ENCODE measurements at places on chromosomes 16 and 17.

GRCh38 chr16:11973070-11973469 is 3.5 kb upstream of the SNX29 start:
- DNase-seq, result no peak

GRCh38 chr16:3022684-3023414 is 893 bp downstream of the HCFC1R1 start:
- no peak for DNase-seq

- no peak for DNase-seq
These were observed 2.6 kb downstream of the TSPOAP1 start for GRCh38 chr17:58325976-58326468.

DNA sequence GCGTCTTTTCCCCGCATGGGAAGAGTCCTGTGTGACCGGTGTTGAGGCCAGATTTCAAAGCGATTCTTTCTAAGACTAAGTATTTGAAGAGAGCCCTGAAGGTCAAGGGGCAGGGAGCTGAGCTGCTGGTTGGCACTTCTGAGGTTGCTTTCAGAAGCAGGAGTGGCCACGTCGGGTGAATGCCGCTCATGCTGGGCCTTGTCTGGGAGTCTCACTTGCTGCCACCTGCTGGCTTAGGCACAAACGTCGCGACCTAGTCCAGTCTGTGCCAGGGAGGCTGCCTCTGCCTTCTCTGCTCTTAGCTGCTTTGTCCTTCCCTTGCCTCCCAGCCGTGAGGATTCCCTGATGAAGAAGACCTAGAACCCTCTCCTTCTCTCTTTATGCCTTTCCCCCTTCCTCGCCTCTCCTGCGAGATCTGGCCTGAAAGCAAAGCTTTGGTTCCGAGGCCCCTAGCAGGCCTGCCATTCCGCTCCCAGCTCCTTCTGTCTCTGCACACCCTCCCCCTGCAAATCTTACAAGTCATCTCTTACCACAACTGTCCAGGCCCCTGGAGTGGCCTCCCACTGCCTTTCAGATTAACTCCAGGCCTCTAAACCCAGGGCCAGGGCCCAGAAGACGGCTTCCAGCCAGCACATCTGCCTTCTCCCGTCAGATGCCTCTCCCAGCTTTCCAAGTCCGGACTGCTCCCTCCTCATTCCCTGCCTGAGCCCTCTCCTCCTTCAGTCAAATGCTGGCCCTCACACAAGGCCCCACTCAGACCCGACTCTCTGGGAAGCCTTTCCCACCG is 11.4 kb downstream of the CTNS start:
- DNase-seq, result no peak

DNA sequence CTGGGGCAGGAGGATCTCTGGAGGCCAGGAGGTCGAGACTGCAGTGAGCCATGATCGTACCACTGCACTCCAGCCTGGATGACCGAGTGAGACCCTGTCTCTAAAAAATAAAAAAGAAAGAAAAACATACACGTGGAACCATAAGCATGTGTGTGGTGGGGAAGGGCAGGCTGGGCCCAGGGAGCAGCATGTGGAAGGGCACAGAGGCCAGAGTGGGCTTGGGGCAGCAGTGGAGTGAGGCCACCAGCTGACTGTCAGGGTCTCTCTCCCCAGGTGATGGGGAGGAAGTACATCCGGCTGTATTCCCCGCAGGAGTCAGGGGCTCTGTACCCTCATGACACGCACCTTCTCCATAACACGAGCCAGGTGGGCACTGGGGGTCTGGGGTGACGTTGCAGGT is 16.8 kb downstream of the KDM8 start:
- DNase-seq, result no peak

DNA sequence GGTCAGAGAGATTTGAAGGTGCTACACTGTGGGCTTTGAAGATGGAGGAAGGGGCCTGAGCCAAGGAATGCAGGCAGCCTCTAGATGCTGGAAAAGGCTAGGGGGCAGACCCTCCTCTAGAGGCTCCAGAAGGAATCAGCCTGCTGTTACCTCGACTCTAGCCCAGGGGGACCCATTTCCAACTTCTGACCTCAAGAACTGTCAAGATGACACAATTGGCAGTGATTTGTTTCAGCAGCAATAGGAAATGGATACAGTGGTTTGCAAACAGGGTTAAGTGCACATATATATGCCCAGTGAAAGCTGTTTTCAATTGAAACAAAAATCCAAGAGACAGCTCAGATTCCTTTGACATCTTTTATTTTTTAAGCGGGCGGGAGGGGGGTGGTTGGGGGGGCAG is 3.7 kb upstream of the ZDHHC1 start:
- no peak for DNase-seq

DNA sequence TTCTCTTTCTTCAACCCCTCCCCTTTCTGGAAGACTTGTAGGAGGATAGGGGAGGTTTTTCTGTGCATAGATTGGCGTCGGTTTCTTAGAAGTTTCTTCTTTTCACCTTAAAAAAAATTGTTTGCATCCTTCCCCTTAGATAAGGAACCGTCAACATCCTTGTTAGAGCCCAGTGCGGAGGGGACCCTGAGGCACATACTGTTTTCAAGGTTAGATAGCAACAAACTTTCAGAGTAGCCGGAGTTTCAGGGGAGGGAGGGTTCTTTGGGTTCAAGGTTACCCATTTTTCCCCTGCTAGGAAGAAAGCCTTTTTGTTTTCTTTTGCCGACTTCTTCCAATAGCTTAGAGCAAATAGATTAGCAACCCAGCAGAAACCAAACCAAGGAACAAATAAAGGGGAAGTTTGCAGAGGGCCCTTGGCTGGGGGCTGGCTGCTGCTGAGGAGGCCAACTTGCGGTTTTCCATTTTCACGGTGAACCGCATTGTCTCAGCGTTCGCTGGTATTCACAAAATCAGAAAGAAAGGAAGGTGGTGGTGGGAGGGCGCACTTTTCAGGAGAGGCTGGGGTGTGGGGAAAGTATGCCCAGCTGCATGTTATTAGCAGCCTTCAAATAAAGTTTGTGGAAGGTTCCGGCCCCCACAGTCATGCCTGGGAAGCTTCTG is 28.8 kb downstream of the MSI2 start:
- no peak for DNase-seq

- no peak for DNase-seq
These were observed 91.5 kb upstream of the CRHR1 start for GRCh38 chr17:45692661-45693060.

GRCh38 chr17:7020894-7021664 is 1.8 kb upstream of the BCL6B start:
- peak; percentile 53 for DNase-seq

DNA sequence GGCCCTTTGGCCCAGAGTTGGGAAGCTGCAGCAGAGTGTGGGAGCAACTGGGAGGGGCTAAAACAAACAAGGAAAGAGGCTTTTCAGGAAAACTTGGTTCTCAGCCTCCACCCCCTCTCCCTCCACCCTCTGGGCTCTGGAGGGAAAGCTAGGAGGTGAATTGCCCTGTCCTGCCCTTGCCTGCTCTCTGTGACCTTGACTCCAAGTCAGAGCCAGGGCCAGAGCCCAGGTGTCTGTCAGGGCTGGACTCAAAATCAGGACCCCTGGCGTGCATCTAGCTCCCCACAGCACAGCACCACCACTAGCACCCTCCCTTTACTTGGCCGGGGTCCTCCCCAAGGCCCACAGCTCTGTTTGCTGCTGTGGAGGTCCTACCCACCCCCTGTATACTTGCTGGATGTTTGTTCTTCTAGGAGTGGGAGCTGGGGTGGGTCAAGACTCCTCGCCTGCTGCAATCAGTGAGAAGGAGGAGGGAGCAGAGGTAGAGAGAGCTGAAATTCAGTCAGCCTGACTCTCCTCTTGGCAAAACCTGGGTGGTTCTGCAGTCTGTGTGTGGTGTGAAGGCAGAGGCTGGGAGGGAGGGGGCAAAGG is 2.8 kb upstream of the NR1D1 start:
- no peak for DNase-seq

DNA sequence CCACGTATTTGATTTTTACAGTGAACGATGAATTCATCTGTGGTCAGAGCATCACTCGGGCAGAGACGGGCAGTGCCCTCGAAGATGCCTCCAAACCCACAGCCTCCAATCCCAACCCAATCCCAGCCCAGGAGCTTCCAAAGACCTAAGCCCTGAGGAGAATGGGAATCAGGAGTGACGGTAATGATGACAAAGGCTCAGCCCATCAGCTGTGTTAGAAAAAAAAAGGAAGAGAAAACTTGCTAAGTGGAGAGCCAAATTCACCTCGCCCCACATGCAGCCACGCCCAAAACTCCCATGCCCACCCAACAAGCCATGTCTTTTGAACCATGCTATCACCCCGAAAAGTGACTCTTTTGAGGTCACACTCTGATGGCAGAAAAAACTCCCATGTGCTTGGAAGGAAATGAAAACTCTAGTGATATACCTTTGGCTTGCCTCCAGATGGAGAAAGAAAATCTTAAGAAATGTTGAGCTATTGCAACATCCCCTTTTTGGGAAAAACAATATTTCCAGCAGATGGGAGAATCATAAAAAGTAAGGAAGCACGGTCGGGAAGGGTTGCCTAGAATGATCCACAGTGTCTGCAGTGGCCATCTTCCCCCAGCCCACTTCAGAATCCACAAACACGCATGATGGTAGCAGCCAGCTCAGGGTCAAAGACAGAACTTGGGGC is 37.7 kb downstream of the XYLT1 start:
- DNase-seq, result no peak

DNA sequence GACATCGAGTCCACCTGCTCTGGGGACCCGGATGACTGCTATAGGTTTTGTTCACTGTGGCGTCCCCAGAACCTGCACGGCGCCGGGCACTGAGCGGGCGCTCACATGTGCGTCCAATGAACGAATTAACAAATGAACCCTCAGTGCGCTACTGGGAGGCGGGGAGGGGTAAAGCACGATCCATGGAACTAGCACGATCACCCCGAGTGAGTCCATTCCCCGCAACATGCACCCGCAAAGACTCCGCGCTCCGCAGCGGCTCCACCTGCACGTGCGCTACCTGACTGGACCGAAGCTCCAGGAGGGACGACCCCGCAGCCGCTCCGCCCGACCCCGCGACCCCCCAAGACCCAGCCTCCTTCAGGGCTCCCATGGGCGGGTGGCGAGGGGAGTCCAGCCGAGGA is 491 bp downstream of the TRAP1 start:
- no peak for DNase-seq

- DNase-seq, result no peak
These were observed 25.3 kb downstream of the IKZF3 start for GRCh38 chr17:39838784-39839183.

DNA sequence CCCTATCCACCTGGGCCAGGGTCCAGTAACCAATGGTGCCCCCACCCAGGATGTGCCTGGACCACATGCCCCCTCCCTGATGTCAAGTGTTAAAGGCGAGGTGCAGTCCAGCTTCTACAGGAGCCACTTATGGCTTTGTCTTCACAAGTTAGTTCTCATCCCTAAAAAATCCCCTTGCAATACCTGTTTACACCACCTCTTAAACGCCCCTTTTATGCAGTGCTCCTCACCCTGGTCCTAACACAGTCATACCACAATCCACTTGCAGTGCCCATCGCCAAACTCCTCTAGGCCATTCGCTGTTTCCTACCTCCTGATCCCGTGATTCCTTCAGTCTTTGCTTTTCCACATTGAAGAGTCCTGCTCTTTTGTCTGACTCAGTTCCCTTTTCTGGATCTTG is 7.1 kb downstream of the GLYR1 start:
- DNase-seq, result no peak

- no peak for DNase-seq
These were observed 8.1 kb downstream of the USP36 start for GRCh38 chr17:78832541-78832810.

DNA sequence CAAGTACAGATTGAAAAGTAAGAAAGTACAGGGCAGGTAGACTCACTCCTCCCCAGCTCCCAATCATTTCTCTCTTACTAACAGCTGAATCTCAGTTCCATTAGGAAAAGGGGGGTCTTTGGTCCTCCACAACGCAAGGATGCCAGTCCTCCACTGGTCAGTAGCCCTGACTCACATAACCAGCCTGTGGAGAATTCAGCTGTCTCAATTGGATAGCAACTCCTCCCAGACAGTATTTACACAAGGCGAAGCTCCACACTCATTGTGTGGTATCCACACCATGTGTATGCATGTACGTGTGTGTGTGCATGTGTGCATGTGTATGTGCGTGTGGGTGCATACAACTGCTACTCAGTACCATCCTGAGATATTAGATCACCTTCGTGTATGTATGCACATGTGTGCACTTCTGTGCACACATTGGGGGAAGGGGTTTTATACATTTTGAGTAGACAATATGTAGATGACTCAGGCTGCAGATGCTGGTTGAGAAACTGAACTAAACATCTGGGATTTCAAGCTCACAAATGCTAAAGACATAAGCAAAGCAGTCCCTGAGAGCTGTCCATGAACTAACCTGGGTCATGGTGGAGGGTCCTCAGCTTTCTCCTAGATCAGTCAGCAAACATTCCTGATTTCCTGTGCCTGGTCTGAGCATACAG is 240.1 kb downstream of the SLC39A11 start:
- no peak for DNase-seq

DNA sequence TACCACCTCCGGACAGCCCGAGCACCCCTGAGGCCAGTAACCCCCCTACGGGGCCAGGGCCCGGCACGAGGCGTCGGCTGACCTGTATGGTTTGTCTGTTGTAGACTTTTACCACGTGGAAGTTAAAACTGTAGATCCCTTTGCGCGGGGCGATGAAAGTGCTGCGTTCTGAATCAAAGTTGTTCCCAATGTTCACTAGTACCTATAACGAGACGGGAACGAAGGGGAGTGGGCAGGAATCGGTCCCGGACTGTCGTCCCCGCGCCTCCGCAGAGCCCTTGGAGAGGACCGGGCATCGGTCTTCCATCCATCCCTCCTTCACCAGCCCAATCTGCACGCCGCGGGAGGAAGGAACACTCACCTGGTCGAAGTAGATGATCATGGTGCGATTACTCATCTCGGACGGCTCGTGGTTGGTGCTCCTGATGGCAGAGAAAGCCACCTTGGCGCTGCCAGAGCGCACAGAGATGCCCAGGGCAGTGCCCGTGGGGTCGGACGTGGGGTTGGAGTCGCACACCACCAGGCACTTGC is 732 bp downstream of the CBLN1 start:
- no peak for DNase-seq

DNA sequence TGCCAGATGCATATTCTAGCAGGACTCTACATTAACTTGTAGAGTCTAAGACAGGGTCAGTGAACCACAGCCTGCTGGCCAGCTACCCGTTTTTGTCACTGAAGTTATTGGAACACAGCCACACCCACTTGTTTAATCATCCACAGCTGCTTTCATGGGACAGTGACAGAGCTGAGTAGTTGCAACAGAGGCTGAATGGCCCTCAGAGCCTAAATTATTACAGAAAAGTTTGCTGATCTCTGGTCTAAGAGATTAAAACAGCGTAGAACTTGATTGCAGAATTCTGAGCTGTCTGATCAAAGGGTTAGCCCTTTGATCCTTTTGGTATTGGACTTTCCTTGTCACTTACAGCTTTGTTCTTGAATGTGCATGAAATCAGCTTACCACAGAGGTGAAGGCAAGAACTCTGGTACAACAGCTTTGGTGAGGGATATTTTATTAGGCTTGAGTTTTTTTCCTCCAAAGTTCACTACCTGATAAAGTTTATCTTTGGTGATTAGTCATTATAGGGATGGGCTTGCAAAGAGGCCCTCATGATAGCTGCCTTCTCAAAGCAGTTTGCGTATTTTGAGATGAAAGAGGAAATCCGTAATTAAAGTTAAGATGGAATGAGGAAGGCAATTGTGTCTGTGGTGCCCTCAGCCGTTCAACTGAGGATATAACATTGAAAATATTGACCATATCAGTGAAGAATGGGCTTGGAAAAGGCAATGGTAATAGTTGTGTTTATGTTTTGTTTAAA is 23.6 kb downstream of the ALDH3A2 start:
- no peak for DNase-seq

Measured in SHP77 treated with DMSO at 0.1 percent for 48 hours (cell line).